ENCODE measurements at places on chromosomes 1 and 21.
A peak's percentile ranks its signal among the peaks of the same experiment; 100 is the strongest.

DNA sequence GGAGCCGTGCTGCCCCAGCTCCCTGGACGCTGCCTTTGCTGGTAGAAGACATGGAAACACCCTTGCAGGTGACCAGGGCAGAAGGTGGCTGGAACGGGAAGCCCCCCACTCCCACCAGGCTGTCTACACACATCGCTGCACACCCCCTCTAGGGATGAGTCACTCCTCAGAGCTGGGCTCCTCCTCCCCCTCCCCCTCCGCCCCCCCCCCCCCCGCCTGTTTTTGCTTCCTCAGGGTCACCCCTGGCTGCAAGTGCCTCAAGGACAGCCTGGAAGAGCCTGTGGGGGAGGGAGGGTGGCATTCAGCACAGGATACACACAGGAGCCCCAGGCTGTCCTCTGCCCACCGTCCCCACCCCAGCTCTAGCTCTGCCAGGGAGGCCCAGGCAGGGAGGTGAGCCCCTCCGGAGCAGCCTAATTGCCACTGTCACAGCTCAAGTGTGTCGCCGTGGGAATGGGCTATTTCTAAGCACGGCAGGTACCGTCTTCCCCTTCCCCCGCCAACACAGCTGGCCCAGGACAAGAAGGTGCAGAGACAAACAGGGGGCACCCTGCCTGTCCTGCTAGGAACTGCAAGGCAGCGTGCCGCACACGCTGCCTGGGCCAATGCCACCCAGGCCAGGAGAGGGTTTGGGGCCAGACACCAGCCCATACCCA is 2.5 kb downstream of the FNDC10 start:
- DNase-seq = no peak

DNA sequence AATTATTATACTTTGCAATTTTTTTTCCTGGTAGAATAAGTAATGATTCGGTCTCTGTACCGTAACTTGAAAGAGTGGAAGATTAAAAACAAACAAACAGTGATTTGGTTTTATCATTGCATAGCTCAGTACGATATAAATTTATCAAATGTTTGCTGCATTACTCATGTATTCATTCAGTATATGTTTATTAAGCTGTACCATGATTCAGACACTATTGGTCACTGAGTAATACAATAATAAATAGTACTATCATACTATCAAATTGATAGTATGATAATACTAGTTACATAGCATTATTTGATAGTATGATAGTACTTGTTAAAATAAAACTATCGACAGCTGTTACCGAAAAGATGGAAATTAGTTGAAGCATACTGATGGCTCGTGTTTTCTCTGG is 12.1 kb downstream of the CENPF start:
- DNase-seq = no peak

DNA sequence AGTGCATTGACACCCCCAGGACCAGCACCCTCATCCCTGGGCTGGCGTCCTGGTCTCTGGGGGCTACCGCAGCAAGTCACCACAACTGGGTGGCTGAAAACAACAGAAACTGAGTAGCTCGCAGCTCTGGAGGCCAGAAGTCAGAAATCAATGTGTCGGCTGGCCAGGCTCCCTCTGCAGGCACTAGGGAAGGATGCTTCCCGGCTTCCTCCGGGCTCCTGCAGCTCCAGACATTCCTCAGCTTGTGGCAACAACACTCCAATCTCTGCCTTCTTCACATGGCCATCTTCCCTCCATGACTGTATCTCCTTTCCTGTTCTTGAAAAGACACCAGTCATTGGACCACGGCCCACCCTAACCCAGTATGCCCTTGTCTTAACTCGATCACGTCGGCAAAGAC is 224.2 kb downstream of the NPHP4 start:
- DNase-seq = no peak

DNA sequence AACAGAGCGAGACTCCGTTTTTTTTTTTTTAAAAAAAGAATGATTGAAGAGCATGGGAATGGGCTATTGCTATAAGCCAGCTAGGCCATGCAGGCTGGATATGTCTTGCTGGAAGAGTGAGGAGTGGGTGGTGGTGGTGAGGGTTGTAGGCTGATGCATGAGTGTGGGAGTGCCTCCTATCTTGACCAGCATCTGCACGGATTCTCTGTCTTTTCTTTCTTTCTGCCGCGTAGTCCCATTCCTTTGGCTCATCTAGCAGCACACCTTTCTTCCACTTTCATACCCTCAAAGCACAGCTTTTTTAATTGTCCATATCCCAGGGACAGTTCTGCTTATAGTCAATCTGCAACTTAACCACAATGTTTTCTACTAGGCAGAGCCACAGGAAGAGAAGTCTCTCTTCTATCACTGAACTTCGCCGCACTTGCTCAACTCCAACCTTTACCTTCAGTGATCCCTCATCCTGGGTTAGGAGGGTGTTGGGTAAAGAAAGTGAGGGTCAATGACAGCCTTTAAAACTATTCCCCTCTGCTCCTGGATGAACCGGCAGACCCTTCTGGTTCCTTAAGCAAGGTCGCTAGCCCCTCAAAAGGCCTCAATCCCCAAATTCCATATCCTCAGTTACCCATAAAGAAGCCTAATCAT is 15.2 kb downstream of the ADCY10 start:
- no peak for DNase-seq

- DNase-seq = peak; percentile 23
Measured at GRCh38 chr1:198934901-198935305, 296.1 kb downstream of the PTPRC start.

DNA sequence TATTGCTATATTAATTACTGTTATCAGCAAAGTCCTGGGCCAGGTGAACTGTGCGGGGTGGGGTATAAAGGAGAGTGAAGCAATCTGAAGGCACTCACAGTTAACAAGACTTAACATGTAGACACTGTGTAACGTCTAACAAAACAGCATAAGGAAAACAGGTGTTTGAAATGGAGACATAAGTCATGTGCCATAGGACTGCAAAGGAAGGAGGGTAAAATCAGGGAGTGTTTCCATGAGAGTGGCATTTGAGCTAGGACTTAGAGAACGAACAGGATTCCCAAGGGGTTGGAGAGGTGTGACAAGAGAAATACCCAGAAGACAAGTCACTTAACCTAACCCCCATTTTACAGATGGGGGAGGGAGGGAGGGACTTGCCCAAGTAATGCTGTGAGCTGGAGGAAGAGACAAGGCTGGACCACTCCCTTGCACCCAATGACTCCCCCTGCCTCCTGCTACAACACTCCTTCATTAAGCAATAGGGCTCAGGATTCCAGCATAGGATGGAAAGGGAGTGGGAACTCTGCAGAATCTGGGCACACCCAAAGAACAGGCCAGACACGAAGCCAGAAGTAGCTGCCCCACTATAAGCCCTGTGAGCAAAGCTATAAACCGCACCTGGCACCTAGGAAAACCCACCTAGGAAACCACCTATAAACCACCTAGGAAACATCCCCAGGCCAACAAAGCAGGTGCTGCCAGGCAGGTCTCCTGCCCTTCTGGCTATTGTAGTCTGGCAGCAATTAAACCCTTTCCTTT is 6.6 kb downstream of the PEF1 start:
- no peak for DNase-seq

DNA sequence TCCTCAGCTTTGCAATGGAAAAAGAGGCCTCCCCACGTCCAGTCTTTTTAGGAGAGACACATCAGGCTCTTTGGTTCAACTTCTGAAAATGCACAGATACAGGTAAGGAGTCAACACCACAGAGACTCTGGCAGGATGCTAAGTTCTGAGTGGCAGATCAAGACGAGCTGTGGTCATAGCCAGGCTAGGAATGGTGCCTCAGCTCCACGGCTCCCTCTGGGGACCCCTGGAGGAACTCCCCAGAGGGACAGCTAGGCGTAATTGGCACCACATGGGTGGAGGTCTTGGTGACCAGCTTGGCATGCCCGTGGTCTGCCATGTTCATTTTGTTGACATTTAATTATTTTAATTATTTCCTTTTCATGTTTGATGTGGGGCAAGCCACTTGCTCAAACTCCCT is 206.1 kb downstream of the KAZN start:
- DNase-seq = no peak

DNA sequence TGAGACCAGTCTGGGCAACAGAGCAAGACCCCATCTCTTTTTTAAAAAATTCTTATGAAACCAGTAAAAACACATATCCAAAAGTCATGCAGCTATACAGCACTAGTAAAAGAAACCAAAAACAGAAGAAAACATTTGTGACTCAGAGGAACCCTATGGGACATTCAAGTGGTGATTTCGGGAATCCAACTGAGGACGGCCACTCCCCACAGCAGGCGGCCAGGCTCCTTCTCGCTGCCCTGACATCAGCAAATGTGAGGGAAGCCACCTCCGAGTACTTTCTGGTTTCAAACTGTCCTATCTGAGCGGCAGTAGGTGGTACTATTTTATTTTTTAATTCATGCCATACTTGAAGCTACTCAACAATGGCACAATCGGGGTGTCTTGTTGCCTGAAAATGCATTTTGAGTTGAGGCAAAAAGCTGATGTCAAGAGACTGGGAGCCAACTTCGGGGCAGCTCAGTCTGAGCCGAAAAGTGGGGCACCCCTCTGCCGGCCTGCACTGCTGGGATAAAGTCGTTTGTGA is 3.3 kb downstream of the SUMO3 start:
- DNase-seq = no peak

GRCh38 chr1:15683345-15684039 is 628 bp upstream of the PLEKHM2 start:
- no peak for DNase-seq

DNA sequence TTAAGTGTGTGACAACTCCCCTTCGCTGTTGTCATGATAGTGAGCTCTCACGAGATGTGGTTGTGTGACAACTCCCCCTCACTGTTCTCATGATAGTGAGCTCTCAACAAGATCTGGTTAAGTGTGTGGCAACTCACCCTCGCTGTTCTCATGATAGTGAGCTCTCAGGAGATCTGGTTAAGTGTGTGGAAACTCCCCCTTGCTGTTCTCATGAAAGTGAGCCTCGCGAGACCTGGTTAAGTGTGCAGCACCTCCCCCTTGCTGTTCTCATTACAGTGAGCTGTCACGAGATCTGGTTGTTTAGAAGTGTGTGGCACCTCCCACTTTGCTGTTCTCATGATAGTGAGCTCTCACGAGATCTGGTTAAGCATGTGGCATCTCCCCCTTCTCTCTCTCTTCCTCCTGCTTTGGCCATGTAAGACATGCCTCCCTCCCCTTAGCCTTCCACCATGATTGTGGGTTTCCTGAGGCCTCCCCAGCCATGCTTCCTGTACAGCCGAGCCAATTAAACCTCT is 25.1 kb upstream of the LSS start:
- no peak for DNase-seq

DNA sequence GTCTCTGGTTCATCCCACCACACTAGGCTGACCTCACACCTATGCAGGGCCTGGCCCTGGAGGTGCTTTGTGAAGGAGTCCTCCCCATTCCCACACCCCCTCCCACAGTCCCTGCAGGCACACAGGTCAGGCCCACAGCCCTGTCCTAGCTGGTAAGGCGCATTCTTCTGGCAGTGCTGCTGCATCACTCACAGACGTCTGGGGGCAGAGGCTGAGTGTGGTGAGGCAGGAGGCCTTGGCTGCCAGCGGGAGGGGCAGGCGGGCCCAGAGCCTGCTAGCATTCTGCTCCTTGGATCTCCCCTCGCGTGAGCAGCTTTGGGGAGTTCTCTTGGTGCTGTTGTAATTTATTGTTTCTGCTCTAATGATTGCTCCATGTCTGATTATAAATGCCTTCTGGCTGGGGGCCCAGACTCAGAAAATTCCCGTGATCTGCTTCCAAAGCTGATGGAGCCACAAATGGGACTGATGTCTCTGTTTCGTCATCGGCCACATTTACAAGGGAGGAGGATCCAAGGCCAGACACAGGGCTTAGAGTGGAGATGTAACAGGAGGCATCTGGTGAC is 62.9 kb downstream of the TRABD2B start:
- DNase-seq = no peak

- no peak for DNase-seq
Measured at GRCh38 chr1:236161230-236161629, 18.9 kb downstream of the GPR137B start.

- no peak for DNase-seq
Measured at GRCh38 chr1:230313453-230314141, 112.5 kb downstream of the PGBD5 start.

DNA sequence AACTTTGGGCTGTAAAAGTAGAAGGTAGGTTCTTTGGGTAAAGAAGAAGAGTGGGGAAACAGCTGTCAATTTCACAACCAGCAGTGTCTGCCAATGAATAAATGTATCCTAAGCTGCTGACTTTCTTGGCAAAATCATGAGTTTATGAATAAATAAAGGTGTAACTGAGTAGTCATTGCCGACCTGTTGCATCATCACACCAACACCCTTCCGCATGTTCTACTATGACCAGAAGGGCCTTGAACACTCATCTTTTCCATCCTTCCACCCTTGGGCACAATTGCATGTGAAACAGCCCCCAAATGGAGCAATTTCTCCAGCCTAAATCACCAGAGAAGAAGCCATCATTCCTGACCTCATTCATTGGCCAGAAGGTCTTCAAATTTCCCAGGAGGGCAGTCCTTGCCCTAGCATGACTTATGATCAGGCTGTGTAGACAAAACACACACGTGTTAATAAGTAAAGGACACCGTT is 31.2 kb upstream of the QSOX1 start:
- no peak for DNase-seq

- no peak for DNase-seq
Measured at GRCh38 chr1:248810000-248810726, 15.6 kb downstream of the SH3BP5L start.

DNA sequence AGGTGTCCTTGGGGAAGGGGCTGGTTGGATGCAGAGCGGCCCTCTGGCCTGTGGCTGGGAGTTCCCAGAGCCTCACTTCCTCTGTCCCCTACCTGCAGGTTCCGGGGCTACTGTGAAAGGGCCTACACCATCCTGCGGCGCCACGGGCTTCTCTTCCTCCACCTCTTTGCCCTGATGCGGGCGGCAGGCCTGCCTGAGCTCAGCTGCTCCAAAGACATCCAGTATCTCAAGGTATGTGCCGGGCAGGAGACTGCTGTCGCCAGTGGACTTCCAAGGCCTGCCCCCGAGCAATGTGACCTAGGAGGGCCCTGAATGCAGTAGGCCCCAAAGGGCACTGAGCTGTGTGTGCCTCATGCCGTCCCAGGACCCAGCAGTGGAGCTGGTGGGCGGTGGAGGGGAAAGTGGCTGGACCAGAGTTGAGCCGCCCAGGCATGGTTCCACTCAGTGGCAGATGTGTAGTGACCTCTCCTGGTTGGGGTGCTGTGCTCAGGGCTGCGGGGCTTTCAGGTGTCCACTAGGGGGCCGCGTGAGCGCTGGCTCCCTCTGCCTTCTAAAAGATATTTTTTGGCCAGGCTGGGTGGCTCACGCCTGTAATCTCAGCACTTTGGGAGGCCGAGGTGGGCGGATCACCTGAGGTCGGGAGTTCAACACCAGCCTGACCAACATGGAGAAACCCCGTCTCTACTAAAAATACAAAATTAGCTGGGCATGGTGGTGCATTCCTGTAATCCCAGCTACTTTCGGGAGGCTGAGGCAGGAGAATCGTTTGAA is 73.4 kb downstream of the PIK3CD start:
- DNase-seq = peak; percentile 43

GRCh38 chr1:24968941-24969585 is 39.0 kb upstream of the RUNX3 start:
- no peak for DNase-seq

GRCh38 chr21:46159841-46160656 is 4.7 kb upstream of the FTCD start:
- DNase-seq = no peak

All from stimulated activated CD8-positive, alpha-beta memory T cell treated with anti-CD3 and anti-CD28 coated beads, Interleukin-15, amount 100 ng/mL, for 4 hours (primary cell).